ENCODE measurements at places on chromosomes 12 and 14.

DNA sequence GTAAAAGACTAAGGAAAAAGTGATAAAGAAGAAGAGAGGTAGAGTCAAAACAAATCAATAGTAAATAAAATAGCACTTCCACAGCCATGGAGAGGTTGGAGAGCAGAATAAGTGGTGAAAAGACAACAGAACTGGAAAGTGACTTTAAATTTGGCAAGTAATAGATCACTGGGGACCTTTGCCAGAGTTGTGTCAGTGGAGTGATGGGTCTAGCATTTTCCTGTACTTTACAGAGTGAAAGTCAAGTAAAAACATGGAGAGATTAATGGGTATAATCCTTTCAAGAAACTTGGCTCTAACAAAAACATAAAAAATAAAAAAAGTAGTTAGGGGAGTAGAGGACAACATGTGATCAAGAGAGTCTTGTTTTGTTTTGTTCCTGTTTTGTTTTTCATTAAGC, 502.2 kb upstream of the RPL10L start:
- DNase-seq, result no peak

DNA sequence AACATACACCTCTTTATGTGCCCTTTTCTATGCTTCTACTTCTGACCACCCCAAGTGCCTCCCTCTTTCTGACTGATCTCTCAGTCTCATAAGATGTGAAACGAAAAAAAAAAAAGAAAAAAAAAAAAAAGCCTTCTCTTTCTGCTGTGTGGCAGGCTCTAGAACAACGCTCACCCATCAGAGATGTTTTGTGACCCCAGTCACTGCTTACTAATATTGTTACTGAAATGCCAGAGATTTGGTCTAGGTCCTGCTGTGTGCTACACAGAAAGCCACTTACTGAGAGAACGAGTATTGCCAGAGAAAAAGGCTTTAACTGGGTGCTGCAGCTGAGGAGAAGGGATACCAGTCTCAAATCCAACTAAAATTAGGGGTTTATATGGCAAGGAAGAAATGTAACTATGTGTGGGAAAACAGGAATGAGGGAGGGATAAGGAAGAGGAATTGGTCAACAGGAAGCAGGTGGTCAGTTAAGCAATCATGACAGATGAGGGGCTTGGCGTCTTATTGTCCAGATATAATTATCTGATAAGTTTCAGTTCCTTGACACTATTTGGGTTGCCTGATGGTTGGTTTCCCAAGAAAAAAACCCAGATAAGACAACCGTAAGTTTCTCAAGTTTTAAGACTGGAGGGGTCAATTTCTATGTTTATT, 149.0 kb downstream of the NAV3 start:
- DNase-seq, result no peak

DNA sequence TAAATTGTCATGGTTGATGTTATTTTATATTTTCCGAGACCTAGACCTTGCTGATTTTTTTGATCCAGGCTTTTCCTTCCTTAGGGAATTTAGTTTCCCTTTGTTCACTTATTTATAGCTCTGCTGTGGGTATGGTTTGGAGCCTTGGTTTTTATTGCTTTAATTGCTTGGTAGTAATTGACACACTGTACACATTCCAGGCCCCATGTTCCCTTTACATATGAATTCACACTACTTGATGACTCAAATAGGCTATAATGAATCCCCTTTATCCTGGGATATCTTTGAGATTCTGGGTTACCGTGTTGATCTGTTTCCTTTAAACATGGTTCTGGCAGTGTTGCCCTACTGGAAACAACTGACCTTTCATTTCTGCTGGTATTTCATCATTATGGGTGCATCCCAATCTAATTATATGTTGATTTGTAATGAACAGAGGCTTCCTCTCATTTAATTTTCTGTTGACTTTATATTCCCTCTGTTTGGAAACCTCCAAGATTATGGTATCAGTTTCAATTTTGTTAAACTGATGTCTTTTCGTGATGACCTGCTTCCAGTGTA, 424.0 kb downstream of the RAD51B start:
- DNase-seq, result no peak

- no peak for DNase-seq
These were observed 120.0 kb downstream of the CPNE8 start for GRCh38 chr12:38785381-38785780.

GRCh38 chr14:101225157-101226152, 321.9 kb upstream of the RTL1 start:
- DNase-seq, result no peak

- no peak for DNase-seq
These were observed 1.1 kb upstream of the ATXN2 start for GRCh38 chr12:111600205-111600642.

- no peak for DNase-seq
These were observed 367.5 kb downstream of the DAD1 start for GRCh38 chr14:22221508-22221907.

GRCh38 chr12:74817499-74817898, 279.9 kb downstream of the ATXN7L3B start:
- no peak for DNase-seq

DNA sequence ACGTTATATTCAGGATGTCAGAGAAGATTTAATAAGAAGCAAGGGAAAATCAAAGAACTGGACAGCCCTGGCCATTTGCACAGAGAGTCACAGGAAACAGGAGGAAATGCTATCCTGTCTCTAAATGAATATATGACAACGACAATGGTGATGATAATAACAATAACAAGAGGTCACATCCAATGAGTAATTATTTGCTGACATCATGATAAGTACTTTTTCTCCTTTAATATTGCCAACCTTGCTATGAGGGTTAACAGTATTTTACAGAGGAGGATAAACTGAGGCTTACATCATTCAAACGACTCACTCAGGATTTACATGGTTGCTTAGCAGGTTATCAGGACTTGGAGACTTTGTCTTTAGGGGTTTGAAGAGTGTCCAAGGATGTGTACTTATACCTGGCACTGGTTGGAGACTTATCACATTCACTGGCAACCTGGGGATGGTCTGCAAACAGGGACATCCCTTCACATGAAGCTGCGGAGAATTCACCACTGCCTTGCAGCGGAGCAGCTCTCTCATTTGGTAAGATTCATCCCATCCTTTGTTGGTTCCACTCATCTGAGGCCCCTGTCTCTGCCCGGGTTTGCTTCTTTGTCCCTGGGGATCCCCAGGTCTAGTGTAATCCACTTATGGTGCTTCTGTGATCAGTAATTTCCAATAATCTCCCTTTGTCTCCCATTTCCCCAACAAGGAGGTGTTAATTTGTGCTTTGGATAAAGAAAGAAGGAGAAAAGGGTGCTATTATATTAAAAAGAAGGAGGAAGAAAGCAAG, 637.8 kb downstream of the BCL11B start:
- DNase-seq, result no peak

DNA sequence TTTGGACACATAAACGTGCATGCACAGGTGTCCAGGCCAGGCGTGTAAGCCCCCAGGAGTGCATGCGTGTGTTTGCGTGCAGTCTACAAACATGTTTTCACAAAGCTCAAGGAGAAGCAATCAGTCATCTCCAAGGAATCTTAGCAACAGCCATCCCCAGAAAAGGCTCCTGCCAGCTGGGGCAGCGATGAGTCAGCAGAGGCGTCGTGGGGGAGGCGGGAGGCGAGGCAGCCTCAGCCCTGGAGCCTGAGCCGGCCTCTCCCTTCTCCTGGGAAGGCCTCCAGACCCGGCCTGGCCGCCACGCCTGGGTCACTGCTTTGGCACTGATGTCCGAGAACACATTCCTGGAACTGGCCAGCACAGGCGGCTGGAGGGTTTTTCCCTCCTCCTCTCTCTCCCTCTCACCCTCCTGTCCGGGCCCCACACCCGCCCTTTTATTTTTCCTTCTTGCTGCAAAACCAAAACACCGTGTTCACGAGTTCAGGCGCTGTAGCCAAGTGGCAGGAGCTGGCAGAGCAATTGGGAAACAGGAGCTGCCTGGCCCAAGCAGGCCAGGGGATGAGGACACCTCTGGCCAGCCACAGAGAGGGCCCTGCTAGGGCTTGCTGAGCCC, 92.7 kb downstream of the LRRC74A start:
- no peak for DNase-seq

DNA sequence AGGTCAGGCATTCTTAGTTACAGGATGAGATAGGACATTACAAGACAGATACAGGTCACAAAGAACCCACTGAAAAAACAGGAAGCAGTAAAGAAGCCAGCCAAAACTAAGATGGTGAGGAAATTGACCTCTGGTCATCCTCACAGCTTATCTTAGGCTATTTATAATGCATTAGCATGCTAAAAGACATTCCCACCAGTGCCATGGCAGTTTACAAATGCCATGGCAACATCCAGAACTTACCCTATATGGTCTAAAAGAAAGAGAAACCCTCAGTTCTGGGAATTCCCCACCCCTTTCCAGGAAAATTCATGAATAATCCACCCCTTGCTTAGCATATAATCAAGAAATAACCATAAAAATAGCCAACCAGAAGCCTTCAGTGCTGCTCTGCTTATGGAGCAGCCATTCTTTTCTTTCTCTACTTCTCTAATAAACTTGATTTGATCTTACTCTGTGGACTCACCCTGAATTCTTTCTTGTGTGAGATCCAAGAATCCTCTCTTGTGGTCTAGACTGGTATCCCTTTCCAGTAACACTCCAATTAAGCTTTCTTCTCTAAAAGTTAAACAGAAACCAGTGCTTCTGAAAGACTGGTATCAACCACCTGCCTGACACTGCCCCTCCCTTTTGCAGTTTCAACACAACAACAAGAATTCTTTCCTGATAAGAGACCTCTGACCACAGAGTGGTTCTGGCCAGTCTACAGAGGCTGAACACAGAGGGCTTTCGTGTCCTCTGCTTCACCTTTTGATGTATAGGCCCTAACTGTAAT, 86.9 kb downstream of the BCAT1 start:
- DNase-seq, result no peak

DNA sequence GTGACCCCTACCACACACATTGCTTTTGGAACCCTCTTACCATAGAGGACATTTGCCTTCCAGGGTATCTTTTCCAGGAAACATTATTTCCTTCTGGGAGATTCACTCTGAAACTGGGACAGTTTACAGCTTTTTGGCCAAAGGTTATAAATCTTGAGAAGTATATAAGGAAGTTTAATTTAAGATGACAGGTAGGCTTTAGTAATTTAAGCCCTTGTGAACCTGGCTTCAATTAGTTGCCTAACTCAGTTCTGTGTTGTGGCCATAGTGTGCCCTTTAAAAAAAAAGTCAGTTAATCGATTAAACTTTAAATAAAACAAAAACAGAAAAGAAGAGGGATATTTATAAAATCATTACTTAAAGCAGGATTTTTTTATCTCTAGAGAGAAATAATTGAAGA, 142.9 kb downstream of the NAV3 start:
- no peak for DNase-seq

DNA sequence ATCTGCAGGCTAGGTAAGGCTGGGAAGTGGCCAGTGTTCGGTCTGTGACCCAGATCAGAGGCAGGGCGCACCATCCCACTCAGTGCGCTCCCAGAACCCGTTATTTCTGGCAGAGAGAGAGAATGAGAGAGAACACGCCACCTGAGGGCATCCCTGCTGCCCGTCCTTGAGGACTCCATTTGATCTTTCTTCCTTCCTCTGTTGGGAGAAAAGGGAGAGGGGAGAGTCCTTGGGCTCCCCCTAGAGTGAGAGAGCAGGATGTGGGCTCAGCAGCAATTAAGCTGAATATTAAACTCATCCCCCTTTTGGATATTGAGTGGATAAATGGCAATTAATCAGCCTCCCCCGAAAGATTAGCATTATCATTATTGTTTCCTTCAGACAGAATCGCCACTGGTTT, 70.6 kb downstream of the IFT43 start:
- DNase-seq, result no peak

- DNase-seq, result no peak
These were observed 18.8 kb upstream of the HIGD1C start for GRCh38 chr12:50933459-50934124.

- DNase-seq, result no peak
These were observed 23.4 kb downstream of the LTBR start for GRCh38 chr12:6407236-6407954.

GRCh38 chr12:81792666-81793065, 33.5 kb upstream of the PPFIA2 start:
- DNase-seq, result no peak

GRCh38 chr14:31243860-31244259, 36.3 kb upstream of the HECTD1 start:
- no peak for DNase-seq

All from T-cell (primary cell).